EH (cell line): ENCODE measurements at places on chromosomes 7 and 10.
A peak's percentile ranks its signal among the peaks of the same experiment; 100 is the strongest.

GRCh38 chr10:26699631-26700030 is 2.1 kb downstream of the PDSS1 start:
- DNase-seq, result no peak

GRCh38 chr10:126749015-126749655 is 78.6 kb upstream of the C10orf90 start:
- DNase-seq, result peak; percentile 70

- DNase-seq, result no peak
These were observed 2.7 kb downstream of the PRSS37 start for GRCh38 chr7:141838581-141838980.

- no peak for DNase-seq
These were observed 46.4 kb downstream of the AOAH start for GRCh38 chr7:36677769-36678437.

DNA sequence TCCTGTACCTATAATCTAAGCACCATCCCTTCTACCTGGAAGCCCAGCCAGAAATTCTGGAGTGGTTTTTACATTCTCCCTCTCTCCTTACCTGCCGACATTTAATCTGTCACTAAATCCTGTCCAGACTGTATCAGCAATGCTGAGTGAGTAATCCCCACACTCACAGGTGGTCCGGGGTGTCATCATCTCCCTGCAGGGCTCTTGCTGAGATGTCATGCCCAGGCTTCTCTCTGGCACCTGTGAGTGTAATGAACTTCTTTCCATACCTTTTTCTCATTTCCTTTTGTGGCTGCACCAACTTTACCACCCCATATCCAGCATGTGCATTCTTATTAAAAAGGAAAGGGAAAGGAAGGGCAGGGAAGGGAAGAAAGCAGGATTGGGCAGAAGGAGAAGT is 355.2 kb downstream of the CCSER2 start:
- no peak for DNase-seq

DNA sequence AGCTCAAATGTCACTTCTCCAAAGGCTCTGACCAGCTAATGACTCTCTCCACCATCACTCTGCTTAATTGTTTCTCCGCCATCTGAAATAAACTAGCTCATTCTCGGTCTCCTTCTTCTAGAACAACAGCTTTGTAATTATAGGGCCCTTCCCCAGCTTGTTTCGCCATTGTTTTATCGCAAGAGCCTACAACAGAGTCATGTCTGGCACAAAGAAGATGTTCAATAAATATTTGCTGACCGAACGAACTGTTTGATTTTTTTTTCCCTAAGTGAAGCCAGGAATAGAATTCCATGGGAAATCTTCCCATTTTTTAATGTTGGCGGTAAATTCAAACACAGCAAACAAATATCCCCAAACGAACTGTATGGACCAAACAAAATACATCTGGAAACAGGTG is 63.8 kb upstream of the NMT2 start:
- DNase-seq, result no peak

GRCh38 chr10:50508315-50509051 is 115.3 kb downstream of the SGMS1 start:
- no peak for DNase-seq

- no peak for DNase-seq
These were observed 818.0 kb downstream of the PHTF2 start for GRCh38 chr7:78616539-78616938.

GRCh38 chr7:158935062-158935461 is 78.7 kb downstream of the DYNC2I1 start:
- DNase-seq, result no peak

GRCh38 chr7:52481571-52481970 is 553.9 kb upstream of the POM121L12 start:
- DNase-seq, result no peak

- no peak for DNase-seq
These were observed 286.3 kb upstream of the CDC14C start for GRCh38 chr7:48638041-48638440.

- DNase-seq, result no peak
These were observed 82.4 kb upstream of the KCND2 start for GRCh38 chr7:120190566-120190965.

GRCh38 chr10:84469470-84469869 is 141.1 kb downstream of the CCSER2 start:
- DNase-seq, result peak; percentile 35

- no peak for DNase-seq
These were observed 184.3 kb upstream of the ITGB1 start for GRCh38 chr10:33142295-33142694.

GRCh38 chr7:55488216-55488615 is 84.1 kb downstream of the VOPP1 start:
- DNase-seq, result no peak

DNA sequence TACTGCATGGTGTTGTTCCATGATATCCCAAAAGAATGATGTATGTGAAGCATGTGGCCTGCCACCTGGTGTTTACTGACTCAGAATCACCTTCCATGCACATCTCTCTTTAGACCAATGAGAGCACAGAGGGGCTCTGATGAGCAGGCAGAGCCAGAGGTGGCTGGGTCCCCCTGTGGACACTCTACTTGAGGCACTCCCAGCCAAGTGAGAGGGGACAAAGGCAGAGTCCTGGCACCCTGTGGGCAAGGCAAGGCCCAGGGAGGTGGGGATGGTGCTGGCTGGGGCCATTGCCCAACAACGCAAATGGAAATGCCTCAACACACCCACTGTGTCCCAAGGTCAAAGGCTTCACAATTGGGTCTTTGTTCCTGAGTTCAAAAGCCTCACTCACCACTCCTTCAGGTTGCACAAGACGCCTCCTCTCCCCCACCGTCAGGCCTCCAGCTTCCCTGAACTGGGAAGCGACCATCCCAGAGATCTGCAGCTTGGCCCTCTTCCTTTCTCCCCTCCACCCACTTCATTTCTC is 164.6 kb downstream of the NEURL1 start:
- no peak for DNase-seq

- DNase-seq, result no peak
These were observed 33.8 kb downstream of the HGF start for GRCh38 chr7:81736091-81736490.

DNA sequence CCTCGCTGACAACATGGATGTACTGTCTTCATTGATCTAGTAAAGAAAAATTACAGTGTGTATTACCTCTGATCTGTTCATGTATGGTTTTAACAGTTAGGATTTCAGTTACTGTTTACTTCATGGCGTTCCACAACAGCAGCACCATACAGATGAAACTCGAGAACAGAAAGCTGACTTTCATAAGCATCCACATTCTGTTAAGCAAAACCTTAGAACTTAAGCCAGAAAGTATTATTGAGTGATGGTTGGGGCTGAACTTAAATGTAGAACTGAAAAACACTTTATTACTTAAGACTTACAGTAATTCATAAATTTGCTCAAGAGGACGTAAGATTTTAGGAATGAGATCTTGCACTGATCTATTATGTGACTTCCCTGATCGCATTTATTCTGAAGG is 3.7 kb downstream of the MRPL32 start:
- DNase-seq, result no peak

DNA sequence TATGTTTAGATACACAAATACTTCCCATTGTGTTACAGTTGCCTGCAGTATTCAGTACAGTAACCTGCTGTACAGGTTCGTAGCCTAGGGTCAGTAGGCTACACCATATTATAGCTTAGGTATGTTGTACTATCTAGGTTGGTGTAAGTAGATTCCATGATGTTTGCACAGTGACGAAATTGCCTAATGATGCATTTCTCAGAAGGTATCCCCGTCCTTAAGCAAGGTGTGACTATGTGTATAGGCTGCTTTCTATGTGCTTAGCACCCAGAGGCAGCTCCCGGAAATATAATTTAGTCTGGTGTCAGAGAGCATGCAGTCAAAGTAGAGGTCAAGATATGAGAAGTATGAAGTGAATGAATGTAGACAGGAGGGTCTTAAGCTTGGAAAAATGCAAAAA is 9.8 kb downstream of the MAPK8 start:
- no peak for DNase-seq

- no peak for DNase-seq
These were observed 236.2 kb downstream of the PCLO start for GRCh38 chr7:82926477-82926876.

GRCh38 chr10:5524641-5525560 is at the start of gene CALML3:
TSS of gene CALML3 (plus strand) at chr10:5524961. CDS start at chr10:5525086, 125 bp downstream.
- no peak for DNase-seq

DNA sequence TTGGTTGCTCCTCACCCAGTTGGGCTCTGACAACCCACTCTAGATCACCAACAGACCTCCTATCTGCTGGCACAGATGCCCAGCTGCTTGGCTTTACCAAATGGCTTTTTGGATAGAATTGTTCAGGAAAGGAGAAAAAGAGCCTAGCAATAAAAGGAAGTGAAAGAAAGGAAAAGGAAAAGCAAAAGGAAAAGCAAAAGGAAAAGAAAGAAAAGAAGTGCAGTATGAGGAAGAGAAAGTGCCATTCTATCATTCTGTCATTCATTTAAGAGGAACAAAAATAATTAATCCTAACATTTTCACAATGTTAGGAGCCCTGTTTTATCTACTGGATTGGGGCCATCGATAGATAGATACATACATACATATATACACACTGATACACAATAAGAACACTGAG is 353.6 kb downstream of the THSD7A start:
- no peak for DNase-seq

DNA sequence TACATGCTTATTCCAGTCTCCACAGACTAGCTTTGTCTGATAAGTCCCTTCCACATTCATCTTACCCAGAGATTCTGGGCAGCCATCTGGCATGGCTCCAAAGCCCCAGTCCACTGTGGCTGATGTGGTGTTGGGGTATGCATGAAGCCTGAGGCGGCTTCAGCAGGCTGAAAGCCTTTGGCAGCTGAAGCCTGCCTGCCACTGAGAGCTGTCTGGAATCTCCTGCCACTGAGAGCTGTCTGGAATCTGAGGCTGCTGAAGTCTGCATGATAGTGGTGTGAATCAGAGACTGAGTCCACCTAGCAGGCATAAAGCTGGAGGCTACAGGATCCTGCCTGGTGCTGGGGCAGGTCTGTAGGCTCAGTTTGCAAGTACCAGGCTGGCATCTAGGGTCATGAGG is 87.1 kb downstream of the DYNC1I1 start:
- DNase-seq, result peak; percentile 81

DNA sequence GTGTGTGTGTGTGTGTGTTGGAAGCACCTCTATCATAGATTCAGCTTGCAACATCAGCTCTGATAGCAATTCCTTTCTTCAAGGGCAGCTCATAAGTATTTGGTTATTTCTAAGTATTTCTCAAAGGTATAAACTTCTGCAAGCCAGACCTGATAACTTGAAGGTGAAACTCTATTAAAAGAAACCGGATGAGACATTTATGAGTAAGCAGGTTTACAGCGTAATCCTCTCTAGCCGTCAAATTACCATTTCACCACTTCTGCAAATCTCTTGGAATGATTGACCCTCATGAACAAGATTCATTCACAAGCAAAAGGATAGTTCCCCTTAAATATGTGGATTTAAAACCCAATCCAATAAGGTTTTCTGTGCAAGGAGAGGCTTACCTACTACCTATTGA is 23.1 kb downstream of the PDE1C start:
- no peak for DNase-seq

GRCh38 chr10:105964009-105964408 is 1200.5 kb downstream of the SORCS1 start:
- no peak for DNase-seq

DNA sequence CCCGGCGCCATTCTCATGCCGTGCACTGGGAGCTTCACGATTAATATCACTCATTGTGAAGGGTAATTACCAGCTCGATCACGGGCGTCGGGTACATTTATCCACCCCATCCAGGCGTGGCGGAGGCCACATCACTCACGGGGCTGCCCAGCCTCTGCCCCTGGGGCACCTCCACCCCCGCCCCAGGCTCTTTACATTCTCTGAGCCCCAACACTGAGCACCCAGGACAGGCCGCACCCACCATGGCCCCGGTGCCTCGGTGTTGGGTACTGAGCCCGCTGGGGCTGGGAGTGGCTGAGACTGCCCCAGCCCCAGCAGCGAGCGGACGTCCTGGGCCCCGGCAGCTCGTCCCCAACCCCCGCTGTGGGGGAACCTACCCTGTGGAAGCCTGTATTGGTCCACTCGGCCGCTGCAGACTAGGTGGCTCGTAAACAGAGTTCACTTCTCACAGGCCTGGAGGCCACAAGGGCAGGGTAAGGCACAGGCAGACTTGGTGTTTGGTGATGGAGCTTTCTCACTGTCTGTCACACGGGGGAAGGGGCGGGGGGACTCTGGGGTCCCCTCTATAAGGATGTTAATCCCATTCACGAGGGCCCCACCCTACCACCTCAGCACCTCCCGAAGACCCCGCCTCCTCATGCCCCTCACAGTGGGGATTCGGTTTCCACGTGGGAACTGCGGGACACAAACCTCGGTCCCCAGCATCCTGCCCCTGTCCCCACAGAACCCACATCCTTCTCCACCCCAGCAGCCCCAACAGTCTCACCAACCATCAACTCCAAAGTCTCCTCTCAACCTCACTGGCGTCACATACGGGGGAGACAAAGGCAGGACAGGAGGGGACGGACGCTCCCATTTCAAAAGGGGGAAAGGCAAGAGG is 184.1 kb downstream of the ELFN1 start:
- DNase-seq, result no peak

DNA sequence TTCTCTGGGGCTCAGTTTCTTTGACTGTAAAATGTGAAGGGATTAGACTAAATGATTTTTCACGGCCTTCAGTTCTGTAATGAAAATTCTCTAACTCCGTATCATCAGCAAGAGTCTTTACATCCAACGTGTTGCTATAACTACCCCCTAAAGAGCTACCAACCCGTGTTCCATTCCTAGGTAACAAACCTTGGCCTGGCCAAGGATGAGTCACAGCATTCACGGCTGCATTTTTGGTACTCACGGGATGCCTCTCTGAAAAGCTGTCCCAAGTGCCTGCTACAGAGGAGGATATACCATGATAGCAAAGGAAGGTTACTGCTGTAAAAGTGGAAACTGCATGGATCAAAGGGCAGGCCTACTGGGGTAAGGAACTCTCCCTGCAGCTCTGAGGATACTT is 5.9 kb downstream of the LRRC4 start:
- DNase-seq, result peak; percentile 56

- DNase-seq, result no peak
These were observed 47.1 kb upstream of the DYNC1I1 start for GRCh38 chr7:95725205-95725604.

DNA sequence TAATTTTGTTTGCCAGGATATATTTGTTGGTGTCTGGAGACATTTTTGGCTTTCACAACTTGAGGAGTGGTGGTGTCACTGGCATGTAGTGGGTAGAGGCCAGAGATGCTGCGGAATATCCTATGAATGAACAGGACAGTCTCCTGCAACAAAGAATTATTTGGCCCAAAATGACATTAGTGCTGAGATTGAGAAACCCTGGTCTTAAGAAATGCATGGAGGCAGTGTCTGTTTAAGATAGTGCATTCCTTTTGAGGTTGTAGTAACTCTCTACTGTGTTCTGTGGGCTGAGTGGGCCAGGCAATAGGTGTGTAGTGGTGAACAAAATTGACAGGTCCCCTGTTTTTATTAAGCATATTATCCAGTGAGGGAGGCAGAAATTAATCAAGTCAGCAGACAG is 165.5 kb downstream of the CDK14 start:
- no peak for DNase-seq

DNA sequence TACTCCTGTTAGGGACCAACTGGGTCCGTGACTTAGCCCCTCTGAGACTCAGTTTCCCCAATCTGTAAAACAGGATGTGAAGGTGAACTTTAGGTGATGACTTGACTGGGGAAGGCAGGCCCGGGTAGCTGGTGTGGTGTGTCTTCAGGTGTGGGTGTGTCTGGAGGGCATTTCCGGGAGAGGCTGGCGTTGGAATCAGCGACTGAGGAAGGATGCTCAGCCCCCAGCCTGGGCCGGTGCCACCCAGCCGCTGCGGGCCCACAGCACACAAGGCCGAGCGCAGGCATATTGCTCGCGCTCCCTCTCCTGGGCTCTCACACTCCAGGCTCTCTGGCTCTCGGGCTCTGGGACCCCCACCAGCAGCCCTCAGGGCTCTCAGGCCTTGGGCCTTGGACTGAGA is 31.7 kb upstream of the CNPY1 start:
- DNase-seq, result no peak
